ENCODE measurements at places on chromosomes 3 and 15.

- no peak overlapping the region for H3K27ac ChIP-seq
- no peak overlapping the region for H3K4me3 ChIP-seq
- H3K4me1 ChIP-seq, result peaks cover 6% of the 10 kb centered on the region
- no peaks in the 10 kb centered on the region for H3K27me3 ChIP-seq
- H3K36me3 ChIP-seq, result no peaks in the 10 kb centered on the region
Measured at GRCh38 chr15:85402195-85402881, 21.9 kb downstream of the AKAP13 start.

DNA sequence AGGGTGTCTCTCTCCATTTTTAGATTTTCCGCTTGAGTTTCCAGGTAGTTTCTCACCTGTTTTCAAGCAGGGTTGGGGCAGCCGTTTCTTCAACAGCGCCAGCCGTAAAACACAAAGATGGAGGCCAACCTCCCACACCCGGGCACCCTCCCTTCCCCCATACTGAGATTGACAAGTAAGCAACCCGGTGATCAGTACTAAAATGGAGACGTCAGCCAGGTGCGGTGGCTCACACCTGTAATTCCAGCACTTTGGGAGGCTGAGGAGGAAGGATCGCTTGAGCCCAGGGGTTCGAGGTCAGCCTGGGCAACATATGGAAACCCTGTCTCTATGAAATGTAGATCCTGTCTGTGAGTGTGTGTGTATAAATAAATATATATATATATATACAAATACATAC, 903 bp upstream of the ZSCAN2 start:
- no peak overlapping the region for H3K4me3 ChIP-seq
- peaks cover 3% of the 10 kb centered on the region for H3K4me1 ChIP-seq
- peaks cover 9% of the 10 kb centered on the region for H3K36me3 ChIP-seq
- DNase-seq, result no peak

GRCh38 chr3:37402351-37402750, 228.0 kb upstream of the LRRFIP2 start:
- H3K27me3 ChIP-seq, result no peaks in the 10 kb centered on the region
- H3K27ac ChIP-seq, result no peak overlapping the region
- H3K36me3 ChIP-seq, result no peaks in the 10 kb centered on the region
- no peak overlapping the region for H3K4me3 ChIP-seq

DNA sequence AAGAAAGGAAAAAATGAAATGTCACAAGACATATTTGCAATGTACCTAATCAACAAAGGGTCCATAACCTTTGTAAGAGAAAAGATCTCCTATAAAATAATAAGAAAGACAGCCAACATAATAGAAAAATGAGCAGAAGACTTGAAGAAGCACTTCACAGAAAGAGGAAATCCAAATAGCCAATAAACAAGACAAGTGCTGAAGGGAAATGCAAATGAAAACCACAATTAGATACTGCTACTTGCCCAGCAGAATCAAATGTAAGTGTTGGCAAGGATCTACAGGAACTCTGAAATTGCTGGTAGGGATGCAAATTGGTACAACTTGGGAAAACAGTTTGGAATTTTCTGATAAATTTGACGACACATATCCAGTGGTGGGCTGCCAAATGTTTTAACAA, 15.1 kb upstream of the TOPAZ1 start:
- no peaks in the 10 kb centered on the region for H3K4me1 ChIP-seq
- DNase-seq, result no peak
- H3K4me3 ChIP-seq, result no peak overlapping the region
- H3K36me3 ChIP-seq, result no peaks in the 10 kb centered on the region

DNA sequence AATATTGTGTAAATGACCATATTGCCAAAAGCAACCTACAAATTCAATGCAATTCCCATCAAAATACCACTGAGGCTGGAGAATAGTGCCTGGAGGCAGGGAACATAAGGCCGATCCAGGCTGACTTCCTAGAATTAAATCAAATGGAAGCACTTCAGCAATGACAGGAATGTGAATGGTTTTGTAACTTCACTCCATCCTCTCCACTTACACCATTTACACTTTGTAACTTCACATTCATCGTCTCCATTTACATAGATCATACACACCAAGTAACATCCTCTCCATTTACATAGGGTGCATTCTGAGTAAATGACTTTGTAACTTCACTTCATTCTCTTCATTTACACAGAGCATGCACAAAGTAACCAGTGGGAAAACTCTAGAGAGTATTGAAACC, 11.6 kb downstream of the STRIT1 start:
- no peaks in the 10 kb centered on the region for H3K27me3 ChIP-seq
- peak overlapping the region; percentile 64 for H3K27ac ChIP-seq

GRCh38 chr3:190695225-190695624, 167.3 kb downstream of the GMNC start:
- no peak overlapping the region for H3K4me3 ChIP-seq
- no peaks in the 10 kb centered on the region for H3K36me3 ChIP-seq
- H3K27ac ChIP-seq, result no peak overlapping the region
- H3K4me1 ChIP-seq, result no peaks in the 10 kb centered on the region

DNA sequence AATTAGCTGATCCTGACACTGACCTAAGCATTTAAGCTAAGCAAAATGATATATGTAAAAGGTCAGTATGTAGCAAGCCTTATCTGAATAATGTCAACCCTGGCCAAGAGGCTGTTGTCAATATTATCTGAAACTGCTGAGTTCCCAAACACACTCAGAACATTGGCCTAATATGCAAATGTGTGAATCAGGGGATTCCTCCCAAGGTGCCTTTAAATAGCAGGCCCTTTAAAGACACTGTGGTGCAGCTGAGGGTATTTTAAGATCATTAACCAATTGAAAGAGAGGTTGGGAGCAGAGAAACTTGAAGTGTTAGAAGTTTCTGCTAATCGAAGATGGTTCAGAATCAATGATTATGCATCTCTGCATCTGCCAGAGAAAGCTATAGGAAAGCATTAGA, 207.0 kb downstream of the NTRK3 start:
- no peak for DNase-seq
- no peaks in the 10 kb centered on the region for H3K36me3 ChIP-seq
- no peak overlapping the region for H3K27ac ChIP-seq
- no peaks in the 10 kb centered on the region for H3K27me3 ChIP-seq
- H3K4me3 ChIP-seq, result no peak overlapping the region
- H3K4me1 ChIP-seq, result no peaks in the 10 kb centered on the region

GRCh38 chr3:57133157-57133556, 32.0 kb downstream of the IL17RD start:
- peaks cover 12% of the 10 kb centered on the region for H3K4me1 ChIP-seq
- no peak overlapping the region for H3K4me3 ChIP-seq
- no peaks in the 10 kb centered on the region for H3K36me3 ChIP-seq

GRCh38 chr3:195207731-195208130, 63.2 kb downstream of the XXYLT1 start:
- no peaks in the 10 kb centered on the region for H3K27me3 ChIP-seq
- DNase-seq, result no peak
- H3K36me3 ChIP-seq, result no peaks in the 10 kb centered on the region
- H3K4me1 ChIP-seq, result peaks cover 10% of the 10 kb centered on the region
- no peak overlapping the region for H3K4me3 ChIP-seq
- H3K27ac ChIP-seq, result no peak overlapping the region

- no peak overlapping the region for H3K4me3 ChIP-seq
- no peaks in the 10 kb centered on the region for H3K4me1 ChIP-seq
- peak; percentile 68 for DNase-seq
- no peak overlapping the region for H3K27ac ChIP-seq
- H3K27me3 ChIP-seq, result no peaks in the 10 kb centered on the region
Measured at GRCh38 chr3:45954306-45954705, 11.0 kb downstream of the CXCR6 start.

- H3K4me1 ChIP-seq, result peaks cover 7% of the 10 kb centered on the region
- no peaks in the 10 kb centered on the region for H3K27me3 ChIP-seq
- no peaks in the 10 kb centered on the region for H3K36me3 ChIP-seq
Measured at GRCh38 chr3:169389211-169389924, 274.1 kb downstream of the MECOM start.

DNA sequence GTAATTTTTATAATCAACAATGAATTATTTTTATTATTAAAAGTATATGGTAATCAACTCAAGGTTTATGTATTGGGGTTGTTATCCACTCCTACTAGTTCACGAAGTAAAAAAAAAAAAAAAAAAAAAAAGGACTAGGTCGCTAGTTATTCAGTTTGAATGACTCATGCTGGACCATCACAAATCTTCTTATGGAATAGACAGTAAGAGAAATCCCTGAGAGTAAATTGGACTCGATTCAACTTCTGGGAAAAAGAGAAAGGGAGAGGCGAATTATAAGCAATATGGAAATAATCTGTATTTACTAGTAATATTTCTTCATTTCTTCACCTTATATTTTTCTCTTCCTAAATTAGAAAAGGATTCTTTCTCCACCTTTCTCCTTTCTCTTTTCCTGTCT, 2.0 kb downstream of the MYEF2 start:
- no peaks in the 10 kb centered on the region for H3K4me1 ChIP-seq
- H3K4me3 ChIP-seq, result no peak overlapping the region
- no peak for DNase-seq
- H3K27me3 ChIP-seq, result no peaks in the 10 kb centered on the region

- no peak overlapping the region for H3K27ac ChIP-seq
- H3K36me3 ChIP-seq, result peaks cover 29% of the 10 kb centered on the region
- H3K4me1 ChIP-seq, result no peaks in the 10 kb centered on the region
- no peaks in the 10 kb centered on the region for H3K27me3 ChIP-seq
- DNase-seq, result peak; percentile 8
Measured at GRCh38 chr15:64740311-64741170, 34.8 kb downstream of the RBPMS2 start.

DNA sequence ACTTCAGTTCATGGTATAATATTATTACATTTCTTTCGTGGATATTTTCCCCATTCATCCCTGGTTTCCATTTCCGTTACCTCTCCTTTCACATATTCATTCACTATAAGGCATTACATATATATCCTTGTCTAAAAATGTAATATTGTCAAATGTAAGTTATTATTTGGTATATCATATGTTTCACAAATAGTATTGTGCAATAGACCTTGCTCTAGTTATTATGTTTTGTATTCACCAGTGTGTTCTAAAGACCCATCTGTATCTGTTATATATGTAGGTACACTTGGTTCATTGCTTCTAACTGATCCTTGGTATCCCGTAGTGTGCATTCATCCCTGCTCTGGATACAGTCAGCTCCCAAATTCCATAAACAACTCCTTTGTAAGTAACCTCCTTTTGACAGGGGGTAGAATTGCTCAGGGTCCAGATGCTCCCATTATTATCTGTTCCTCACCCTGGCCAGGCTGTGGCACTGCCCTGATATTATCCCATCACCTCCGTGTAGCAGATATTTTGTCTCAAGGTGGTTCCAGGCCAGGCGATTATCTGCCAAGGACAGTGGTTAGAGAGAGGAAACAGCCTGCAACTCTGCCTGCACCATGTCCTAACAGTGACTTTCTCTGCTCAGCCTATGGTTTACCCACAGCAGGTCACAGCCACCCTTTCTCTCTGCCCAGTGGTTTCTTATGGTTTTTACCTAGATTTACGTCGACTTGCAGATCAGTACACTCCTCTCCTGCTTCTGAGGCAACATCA, 29.2 kb downstream of the PAQR9 start:
- no peaks in the 10 kb centered on the region for H3K27me3 ChIP-seq
- H3K36me3 ChIP-seq, result no peaks in the 10 kb centered on the region
- no peak for DNase-seq
- no peak overlapping the region for H3K27ac ChIP-seq

- H3K27me3 ChIP-seq, result no peaks in the 10 kb centered on the region
- no peak for DNase-seq
- no peaks in the 10 kb centered on the region for H3K4me1 ChIP-seq
- peaks cover 2% of the 10 kb centered on the region for H3K36me3 ChIP-seq
- no peak overlapping the region for H3K4me3 ChIP-seq
- H3K27ac ChIP-seq, result no peak overlapping the region
Measured at GRCh38 chr3:29754346-29754745, 473.5 kb downstream of the RBMS3 start.

- no peaks in the 10 kb centered on the region for H3K27me3 ChIP-seq
- H3K27ac ChIP-seq, result no peak overlapping the region
- H3K36me3 ChIP-seq, result no peaks in the 10 kb centered on the region
- H3K4me1 ChIP-seq, result peaks cover 2% of the 10 kb centered on the region
Measured at GRCh38 chr3:189512039-189512438, 119.2 kb upstream of the TP63 start.

DNA sequence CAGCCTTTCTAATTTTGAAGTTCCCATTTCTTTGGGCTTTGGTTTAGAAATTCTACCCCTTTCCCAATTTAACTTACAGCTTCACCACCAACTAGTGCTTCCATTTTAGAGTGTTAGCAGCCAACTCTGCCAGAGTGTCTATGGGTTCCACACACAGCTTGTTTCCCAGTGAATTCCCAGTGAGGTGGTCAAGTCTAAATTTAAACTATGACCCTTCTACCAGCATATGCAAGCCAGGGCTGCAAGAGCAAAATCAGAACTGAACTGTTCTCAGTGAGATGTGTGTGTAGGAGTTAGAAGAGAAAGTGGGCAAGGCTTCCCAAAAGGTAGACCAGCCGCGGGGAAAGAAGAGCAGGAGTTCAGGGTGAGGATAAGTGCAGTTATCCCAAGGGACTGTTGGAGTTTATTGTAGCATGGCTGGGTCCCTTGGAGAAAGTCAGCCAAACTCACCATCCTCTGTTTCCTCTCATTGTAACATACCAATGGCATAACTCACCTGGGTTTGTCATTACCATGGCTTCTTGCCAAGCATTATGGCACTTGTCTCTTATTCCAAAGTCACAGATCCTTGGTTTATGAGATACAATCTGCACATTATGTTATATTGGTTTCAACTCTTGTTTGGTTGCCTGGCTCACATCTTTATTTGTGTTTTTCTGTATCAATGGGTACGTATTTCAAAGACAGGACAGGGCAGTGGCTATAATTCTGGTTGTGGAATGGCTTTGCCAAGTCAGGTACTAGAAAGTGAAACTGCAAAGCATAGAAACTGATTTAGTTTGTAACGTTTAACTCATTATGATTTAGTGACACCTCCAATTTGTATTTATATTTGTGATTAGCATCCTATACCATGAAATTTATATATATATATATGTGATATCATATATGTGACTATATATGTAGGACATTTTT, 130.2 kb upstream of the UMPS start:
- no peaks in the 10 kb centered on the region for H3K36me3 ChIP-seq
- no peak overlapping the region for H3K27ac ChIP-seq
- H3K27me3 ChIP-seq, result no peaks in the 10 kb centered on the region
- no peak for DNase-seq
- no peaks in the 10 kb centered on the region for H3K4me1 ChIP-seq

DNA sequence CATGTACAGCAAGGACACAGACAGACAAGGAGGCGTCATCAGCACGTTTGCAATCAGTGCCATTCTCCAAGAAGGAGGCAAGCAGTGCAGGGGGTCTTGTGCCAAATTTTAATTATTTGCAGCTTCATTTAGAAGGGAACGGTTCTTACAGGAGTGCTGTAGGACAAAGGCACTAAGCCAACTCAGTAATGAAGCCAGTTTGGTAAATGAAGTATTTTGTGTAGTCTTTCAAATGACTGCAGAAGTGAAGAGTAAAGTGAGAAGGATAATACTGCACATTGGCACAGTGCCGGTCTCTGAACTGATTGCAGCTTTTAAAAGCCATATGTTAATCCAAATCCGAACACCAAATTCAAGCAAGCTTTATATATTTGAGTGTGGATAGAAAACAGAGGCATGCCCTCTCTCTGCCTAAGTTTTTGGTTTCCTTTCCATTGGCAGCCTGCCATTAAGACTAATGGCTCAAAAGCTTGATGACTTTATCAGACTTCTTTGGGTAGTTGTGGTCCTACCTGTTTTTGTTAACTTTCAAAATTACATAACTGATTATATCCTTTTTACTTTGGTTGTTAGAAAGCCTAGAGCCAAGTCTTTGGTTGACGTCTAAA, 101.3 kb downstream of the SENP2 start:
- H3K4me1 ChIP-seq, result peaks cover 6% of the 10 kb centered on the region
- no peak overlapping the region for H3K4me3 ChIP-seq
- H3K27me3 ChIP-seq, result no peaks in the 10 kb centered on the region
- DNase-seq, result no peak
- H3K36me3 ChIP-seq, result peaks cover 23% of the 10 kb centered on the region

- H3K4me1 ChIP-seq, result no peaks in the 10 kb centered on the region
- H3K27me3 ChIP-seq, result no peaks in the 10 kb centered on the region
- no peak overlapping the region for H3K27ac ChIP-seq
- H3K4me3 ChIP-seq, result no peak overlapping the region
Measured at GRCh38 chr3:7368597-7368996, 507.7 kb downstream of the GRM7 start.
